ENCODE measurements at places on chromosomes 6 and 20.

DNA sequence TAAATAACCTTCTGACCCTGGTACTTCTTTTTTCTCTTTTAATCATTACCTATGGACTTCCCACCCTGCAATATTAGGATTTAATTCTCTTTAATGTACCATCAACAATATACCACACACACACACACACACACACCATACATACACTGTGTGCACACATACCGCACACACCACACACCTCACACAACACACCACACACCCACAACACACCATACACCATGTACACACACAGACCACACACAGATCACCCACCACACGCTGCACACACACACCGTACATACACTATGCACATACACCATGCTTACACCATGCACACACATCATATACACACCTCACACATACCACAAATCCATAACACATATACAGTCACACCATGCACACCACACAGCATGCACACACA, 57.4 kb upstream of the MAP3K4 start:
- no peak for DNase-seq

- DNase-seq, result no peak
Measured at GRCh38 chr6:33413241-33414120, 2.7 kb downstream of the PHF1 start.

DNA sequence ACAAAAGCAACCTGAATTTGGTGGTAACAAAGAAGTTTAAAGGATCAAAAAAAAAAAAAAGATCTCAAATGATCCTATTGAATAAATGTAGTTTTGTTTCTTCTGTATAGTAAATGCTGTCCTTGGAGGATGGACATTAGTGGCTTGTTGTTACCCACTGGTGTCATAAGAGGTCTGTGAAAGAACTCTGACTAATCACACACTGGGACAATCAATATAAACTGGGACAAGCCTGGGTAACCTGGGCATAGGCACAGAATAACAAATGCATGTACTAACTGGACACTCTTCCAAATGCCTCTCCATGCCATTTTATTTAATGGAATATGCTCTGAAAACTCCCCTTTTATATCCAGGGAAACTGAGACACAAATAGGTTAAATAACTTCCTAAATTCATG, 241.4 kb downstream of the DOK5 start:
- no peak for DNase-seq

DNA sequence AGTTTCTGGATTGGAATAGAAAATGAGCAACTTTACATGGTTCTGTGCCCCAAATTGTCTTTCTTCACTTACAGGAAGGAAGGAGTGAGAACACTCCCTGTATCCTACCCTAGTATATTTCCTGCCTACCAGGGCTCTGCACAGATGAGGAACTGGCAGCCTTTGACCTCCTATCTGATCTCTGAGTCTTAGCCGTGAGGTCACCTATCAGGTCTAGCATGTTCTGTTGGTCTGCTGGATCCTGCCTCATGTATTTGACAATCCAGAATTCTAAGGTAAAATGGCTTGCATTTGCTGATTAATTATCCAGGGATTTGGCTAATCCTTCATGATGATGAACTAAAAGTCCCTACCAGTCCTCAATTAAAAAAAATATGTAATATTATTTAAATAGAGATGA, 35.0 kb upstream of the TRAM2 start:
- no peak for DNase-seq

DNA sequence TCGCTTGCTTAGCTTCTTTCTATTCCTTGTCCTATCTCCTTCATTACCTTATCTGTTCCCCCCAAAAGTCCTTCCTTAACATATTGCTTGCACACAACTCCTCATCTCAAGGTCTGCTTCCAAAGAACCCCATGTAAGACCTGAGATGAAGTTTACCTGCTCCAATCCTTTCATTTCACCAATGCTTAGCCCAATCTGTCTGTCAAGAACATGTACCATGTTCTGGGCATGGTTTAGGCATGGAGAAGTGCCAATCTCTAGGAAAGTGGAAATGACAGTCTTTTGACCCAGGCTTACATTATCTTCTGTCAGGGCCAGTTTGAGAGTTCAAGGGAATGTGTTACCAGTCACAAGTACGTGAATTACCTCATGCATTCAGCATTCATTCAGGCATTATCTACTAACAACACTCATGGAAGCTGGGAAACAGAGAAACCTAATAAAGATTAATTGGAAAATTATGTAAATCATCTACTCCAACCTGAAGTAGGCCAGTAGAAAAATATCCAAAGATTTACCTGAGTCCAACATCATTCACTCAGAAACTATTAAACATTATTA, 15.8 kb upstream of the TASP1 start:
- no peak for DNase-seq

- DNase-seq, result peak; percentile 21
Measured at GRCh38 chr20:47276851-47277534, 79.5 kb downstream of the ZMYND8 start.

- DNase-seq, result no peak
Measured at GRCh38 chr20:36065427-36065998, 89.0 kb upstream of the EPB41L1 start.

DNA sequence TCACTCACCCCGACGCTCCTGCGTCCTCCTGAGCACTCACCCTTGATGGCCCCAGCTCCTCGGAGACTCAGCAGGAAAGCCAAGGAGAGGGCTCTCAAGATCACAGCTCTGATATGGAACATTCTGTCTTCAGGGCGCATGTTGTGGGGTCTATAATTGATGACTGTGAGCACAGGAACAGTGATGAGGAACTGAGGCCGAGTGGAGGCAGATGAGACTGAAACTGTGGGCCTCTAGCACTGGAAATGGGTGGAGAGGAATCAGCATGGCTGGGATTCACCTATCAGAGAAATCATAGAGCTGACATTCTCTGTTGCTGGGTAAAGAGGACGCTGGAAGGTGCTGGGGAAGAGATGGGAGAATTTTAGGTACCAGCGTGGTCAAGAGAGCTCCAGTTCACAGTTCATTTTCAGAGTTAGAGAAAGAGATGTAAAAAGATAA, at the start of gene HLA-DPA1:
Gene HLA-DPA1, minus strand, starts transcription at position 219 of the 441 bp plus-strand sequence.
- DNase-seq, result no peak

DNA sequence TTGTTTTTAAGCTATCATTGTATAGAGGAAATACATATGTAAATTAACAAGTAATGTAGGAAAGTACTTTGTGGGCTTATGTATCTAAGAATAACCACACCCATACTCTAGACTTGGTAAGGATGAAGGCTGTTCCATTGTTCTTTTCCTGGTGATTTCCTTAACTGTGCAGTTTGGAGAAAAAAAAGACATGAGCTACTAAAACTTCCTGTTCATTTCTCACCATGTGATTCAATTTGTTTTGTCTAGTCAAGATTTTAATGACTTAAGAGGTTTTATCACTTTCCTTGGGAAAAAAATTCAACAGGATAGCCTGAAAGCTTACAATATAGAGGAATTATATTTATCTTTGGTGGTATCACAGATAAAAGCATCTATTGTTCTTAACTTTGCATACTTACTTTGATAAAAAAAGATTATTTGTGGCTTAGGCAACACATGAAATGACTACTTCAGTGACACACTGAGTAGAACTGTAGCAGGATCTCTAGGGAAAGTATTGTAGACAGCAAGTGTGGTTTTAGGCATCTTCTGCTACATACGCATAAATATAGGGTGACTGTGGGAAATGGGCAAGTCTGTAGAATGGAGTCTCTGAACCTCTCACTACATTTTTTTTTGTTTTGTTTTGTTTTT, 80.3 kb downstream of the GJA1 start:
- DNase-seq, result no peak

GRCh38 chr6:161279677-161280415, 6.0 kb upstream of the AGPAT4 start:
- DNase-seq, result no peak

Data from skin of body (tissue), 3 donors.